Epithelial cell of proximal tubule (primary cell): ENCODE measurements at places on chromosomes 16 and 17. TPM values are rescaled to one million over a fixed set of nuclear protein-coding genes. Genes with fewer than 3 reads are reported as not detected.
A peak's percentile ranks its signal among the peaks of the same experiment; 100 is the strongest.

DNA sequence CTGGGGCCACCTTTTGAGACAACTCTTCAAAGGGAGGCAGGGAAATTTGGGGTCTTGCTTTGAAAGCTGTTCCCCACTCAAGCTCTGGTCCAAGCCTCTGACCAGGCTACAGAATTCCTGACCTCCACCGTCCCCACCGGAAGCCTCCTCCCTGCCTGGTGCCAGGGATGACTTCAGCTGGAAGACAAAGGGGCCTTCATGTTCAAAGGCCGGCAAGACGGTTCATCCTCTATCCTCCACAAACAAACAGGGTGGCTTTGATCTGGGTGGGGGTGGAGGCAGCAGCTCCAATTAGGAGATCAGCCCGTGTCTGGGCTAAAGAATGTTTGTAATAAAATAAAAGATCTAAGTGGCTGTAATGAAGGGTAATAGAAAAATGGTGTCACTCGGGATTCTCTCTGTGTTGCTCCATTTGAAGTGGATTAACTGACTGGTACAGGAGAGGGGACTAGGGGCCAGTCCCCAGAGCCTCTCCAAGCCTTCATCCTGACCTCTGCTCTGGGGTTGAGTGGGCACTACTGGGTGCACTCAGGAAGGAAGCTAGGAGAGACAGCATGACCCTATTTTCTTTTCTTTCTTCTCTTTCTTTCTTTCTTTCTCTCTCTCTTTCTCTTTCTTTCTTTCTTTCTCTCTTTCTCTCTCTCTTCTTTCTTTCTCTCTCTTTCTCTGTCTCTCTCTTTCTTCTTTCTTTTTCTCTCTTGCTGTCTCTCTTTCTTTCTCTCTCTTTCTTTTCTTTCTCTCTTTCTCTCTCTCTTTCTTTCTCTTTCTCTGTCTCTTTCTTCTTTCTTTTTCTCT lies 27.5 kb upstream of the NKD1 start:
- no peak for DNase-seq

DNA sequence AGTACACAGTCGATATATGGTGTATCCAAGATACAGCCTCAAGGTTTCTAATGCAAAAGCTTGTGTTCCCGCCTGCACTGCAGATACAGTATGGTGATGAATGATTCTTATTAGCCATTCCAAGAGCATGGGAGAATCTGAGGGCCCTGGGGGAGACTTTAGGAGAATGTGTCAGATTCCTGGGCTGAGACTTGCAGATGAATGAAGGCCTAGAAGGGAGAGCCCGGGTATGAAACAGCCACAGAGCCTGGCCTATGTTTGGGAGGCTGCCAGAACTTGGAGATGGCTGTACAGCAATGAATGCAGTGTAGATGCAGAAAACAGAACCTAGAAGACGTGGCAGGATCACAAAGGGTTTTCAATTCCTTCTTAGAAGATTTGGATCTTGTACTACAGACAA lies 510.7 kb downstream of the HAPSTR1 start:
- DNase-seq: no peak

DNA sequence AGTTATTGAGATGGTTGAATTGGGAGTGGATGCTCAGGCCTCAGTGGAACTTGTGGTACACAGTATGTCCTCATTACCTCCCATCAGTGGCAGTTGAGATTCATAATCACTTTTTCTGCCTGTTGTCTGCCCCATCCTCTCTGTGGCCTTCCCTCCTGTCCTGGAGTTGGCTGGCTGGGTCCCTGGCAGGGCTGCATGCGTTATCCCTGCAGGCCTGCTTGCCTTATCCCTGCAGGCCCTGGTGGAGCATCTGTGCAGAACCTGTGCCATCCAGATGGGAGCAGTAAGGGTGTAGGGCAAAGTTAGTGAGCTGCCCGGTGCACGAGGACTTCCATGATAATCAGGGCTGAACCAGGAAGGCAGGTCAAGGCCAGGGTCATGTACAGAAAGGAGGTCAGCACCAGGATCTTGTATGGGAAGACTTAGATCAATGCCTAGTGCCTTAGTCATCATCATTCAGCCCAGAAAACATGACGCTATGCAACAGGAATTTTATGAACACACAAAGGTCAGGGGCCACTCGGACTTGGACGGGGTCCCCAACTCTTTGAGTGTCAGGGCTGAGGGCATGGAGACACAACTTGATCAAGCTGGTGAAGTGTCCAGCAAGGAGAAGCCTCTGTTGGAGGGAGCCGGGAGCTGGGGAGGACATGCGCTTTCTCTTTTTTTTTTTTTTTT lies 47.2 kb downstream of the ABCC1 start:
- DNase-seq: peak; percentile 98

DNA sequence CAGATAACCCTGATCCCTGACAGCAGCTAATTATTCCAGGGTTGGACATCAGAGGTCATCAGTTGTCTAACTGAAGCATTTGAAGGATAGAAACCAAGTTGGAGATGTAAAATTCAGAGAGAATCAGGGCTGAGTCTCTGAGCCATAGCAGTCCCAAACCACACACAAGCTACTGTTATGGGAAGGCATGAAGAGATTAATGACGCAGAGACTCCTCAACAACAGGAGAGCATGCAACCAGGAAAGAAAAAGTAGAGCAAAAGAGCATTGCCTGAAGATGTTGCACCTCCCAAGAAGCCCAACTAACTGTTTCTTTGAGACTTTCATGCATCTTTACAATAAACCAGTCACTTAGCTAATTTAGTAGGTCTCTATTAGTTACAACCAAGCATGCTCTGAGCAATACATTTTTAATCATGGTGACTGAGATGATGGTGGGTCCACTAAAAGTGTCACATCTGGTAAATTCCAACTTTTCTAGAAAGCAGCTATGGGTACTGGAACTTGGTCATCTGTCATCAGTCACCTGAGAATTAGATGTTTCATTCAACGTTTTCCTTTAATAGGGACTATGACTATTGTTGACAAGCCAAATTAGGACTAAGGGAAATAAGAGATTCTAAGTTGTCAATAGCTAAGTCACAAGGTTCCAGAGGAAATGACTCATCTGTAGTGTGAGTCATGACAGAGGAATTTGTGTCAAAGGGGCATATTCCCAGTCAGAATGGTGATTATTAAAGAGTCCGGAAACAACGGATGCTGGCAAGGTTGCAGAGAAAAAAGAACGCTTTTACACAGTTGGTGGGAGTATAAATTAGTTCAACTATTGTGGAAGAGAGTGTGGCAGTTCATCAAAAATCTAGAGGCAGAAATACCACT lies 239.8 kb downstream of the CHD9NB start:
- peak; percentile 78 for DNase-seq

OTOP3 gene
- total RNA-seq: not detected in 2 replicates

MILR1 gene
- total RNA-seq: 1.2 TPM in 1 of 2 replicates, not detected in the other
